PC-3 (cell line): ENCODE measurements at places on chromosomes 1 and 21. TPM values are rescaled to one million over a fixed set of nuclear protein-coding genes. Genes with fewer than 3 reads are reported as not detected.

GRCh38 chr21:38136201-38136600, 120.6 kb upstream of the KCNJ15 start:
- peak; percentile 46 for DNase-seq

GRCh38 chr1:21447311-21447710, 7.4 kb downstream of the NBPF3 start:
- no peak for DNase-seq

DNA sequence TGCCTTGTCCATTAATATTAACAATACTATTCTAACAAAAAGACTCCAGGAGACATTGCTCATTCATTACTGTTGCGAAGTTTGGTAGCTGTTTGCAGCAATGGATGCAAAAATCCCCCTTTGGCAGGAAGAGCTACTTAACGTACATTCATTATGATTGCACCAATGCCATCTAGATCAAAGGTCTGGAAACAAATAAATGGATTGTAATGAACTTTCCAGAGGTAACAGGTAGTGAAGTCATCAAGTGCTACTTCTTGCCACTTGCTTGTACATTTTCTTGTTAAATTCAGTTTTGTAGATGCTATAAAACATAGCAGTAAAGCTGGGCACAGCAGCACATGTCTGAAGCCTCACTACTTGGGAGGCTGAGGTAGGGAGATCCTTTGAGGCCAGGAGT, 93.9 kb downstream of the DDAH1 start:
- peak; percentile 33 for DNase-seq

DNA sequence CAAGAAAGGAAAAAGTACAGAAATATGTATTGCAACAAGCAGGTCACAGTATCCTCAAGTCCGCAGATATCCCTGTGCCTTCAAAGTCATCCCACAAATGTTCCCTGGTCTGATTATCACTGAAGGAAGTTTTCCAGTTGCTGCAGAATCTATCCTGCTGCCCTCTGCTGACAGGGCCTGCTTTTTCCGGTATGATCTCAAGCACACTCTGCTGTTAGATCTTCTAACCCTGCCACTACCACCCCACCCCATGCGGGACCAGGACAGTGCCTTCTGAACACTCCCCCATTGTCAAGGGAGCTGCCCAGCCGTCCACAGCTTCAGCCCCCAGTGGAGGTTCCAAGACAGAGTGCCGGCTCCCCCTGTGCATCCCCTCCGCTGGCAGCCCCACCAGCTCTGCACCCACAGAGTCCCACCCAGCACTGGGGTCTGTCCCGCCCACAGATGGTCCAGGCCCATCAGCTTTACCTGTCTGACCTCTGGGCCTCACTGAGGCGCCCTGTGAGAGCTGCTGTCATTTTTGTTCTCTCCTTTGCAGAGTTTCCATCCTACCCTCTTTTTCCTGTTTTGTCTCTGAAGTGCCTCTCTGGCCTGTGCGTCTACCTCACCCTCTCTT, 27.9 kb downstream of the FAM163A start:
- peak; percentile 22 for DNase-seq

GRCh38 chr1:112704934-112705627, 1.8 kb downstream of the RHOC start:
- DNase-seq = peak; percentile 97

DNA sequence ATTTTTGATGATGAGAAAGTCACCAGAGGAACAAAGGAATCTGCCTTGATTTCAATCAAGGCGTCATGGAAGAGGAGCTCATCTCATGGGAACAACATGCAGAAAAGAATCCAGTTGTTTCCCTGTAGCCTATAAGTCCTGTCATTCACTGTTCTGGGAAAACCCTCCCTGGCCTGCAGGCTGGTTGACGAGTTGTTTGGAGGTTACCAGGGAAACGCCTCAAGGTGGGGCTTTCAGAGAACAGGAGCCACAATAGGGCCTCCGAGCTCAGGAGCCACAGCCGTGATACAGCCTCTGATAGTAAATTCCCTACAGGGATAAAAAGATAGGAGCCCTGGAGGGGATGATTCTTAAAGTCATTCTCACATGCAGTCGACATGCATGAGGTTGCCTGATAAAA, 135.2 kb downstream of the PSMG1 start:
- peak; percentile 81 for DNase-seq

- DNase-seq = no peak
Observed at GRCh38 chr1:7550261-7550865, 220.7 kb upstream of the VAMP3 start.

DNA sequence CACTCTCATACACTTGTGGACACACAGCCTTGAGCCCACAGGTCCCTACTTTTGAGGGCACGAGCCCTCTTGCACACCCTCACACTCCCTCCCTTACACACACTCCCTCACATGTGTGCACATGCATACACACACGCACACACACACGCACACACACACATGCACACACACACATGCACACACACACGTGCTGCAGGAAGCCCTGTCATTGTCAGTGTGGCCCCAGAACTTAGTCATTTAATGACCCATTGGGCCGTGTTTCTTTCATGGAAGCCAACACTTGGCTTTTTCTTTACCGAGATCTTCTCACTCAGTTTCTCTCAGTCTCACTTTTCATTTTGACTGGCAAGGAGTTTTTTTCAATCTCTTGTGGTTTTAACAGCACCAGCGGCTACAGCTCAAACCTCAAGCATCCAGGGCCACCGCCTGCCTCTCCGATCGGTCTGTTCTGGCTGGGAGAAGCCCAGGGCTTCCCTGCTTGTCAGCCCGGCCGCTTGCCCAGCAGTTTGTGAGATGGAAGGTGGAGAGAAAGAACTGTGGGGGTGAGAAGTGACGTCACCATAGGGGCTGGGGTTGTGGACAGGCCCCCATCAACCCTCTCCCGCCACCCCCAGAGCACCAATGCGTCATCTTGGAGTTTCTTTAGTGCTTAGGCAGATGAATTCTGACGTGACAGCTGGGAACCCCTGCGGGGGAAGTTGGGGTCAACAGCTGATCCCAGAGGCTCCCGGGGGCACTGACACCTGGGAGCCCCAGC, 15.8 kb upstream of the TNFRSF8 start:
- DNase-seq = no peak

GRCh38 chr1:234645474-234645953, 35.5 kb upstream of the IRF2BP2 start:
- DNase-seq = no peak

GRCh38 chr1:151574575-151575529, 34.7 kb downstream of the TUFT1 start:
- DNase-seq = peak; percentile 95

- peak; percentile 61 for DNase-seq
Observed at GRCh38 chr1:119767486-119767885, 1.2 kb downstream of the HMGCS2 start.

- peak; percentile 76 for DNase-seq
Observed at GRCh38 chr1:241658081-241658793, 6.2 kb downstream of the WDR64 start.

GRCh38 chr21:46077674-46078101, 20.2 kb upstream of the COL6A2 start:
- DNase-seq = no peak

DNA sequence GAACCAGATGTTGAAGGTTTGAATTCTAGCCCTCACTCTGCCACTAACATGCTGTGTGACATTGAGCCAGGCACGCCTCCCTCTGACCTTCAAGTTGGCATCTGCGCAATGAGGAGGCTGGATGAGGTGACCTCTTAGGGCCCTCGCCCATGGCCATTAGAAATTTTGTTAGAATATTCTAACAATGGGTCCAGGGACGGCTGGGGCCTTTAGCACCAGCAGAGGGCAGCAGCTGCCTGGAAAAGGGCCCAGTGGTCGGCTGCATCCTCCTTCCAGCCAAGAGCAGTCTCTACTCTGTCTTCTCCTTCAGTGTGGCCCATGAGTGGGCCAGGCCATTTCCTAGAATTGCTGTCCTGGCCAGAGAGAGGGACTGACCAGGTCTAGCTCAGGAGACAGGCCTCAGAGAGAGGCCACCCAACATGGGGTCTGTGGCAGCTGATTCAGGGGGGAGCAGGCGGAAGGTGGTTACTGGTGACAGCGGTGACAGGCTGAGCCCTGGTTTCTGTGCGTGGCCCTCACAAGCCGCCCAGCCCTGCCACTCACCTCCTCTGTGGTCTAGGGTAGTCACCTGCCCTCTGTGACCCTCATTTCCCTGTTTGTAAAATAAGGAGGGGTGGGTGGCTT, 101.3 kb upstream of the ACTL8 start:
- peak; percentile 58 for DNase-seq

The CELA3A gene
- not detected in 2 replicates for total RNA-seq

The LCE1A gene
- total RNA-seq = not detected in 2 replicates

The FHAD1 gene
- 0.95 and 1.4 TPM in 2 replicates for total RNA-seq

The ZNF684 gene
- total RNA-seq = 2.1 and 6.0 TPM in 2 replicates

The FOXD2 gene
- total RNA-seq = 0.80 and 0.86 TPM in 2 replicates

The RHD gene
- total RNA-seq = not detected in 2 replicates

The THEM5 gene
- not detected in 2 replicates for total RNA-seq

The CRP gene
- total RNA-seq = not detected in 2 replicates

The MMP23B gene
- total RNA-seq = 25.9 and 28.4 TPM in 2 replicates

The TCHHL1 gene
- not detected in 2 replicates for total RNA-seq

The C1orf87 gene
- total RNA-seq = not detected in 2 replicates

The SLC16A4 gene
- total RNA-seq = 0.22 and 0.29 TPM in 2 replicates
